NCI-H2171 treated with DMSO at 0.1 percent for 48 hours (cell line): ENCODE measurements at places on chromosomes 1 and 21.

- DNase-seq = peak; percentile 93
Measured at GRCh38 chr21:44275041-44275440, 10.6 kb upstream of the AIRE start.

- DNase-seq = peak; percentile 73
Measured at GRCh38 chr1:66446261-66447001, 87.5 kb upstream of the SGIP1 start.

DNA sequence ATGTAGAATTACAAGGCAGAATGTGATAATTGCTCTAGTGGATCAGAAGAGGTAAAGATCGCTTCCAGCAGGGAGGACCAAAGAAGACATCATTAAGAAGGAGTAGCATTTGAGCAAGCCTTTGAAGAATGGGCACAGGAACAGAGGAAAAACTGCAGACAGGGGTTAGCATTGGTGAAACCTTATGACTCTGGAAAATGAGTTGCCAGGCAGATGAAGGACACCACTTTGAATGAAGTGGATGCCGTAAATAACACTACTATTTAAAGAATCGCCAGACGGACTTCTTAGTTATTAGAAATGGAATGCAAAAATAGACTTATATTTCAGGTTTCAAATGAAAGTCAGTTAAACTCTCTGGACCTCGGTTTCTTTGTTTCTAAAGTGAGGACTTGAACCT is 727.7 kb downstream of the USP25 start:
- DNase-seq = no peak

DNA sequence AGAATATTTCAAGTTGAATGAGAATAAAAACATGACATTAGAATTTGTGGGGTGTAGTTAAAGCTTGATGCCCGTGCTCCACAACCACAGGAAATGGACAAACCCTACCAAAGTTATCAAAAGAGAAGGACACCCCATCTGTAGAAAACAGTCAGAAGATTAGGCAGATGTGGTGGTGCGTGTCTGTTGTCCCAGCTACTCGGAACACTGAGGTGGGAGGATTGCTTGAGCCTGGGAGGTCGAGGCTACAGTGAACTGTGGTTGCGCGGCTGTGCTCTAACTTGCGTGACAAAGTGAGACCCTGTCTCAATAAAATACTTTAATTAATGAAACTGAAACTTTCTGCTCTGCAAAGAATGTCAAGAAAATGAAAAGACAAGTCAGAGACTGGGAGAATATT is 1.5 kb upstream of the SPATC1L start:
- no peak for DNase-seq

GRCh38 chr1:105317976-105318375 is 1568.3 kb downstream of the AMY1C start:
- DNase-seq = no peak

DNA sequence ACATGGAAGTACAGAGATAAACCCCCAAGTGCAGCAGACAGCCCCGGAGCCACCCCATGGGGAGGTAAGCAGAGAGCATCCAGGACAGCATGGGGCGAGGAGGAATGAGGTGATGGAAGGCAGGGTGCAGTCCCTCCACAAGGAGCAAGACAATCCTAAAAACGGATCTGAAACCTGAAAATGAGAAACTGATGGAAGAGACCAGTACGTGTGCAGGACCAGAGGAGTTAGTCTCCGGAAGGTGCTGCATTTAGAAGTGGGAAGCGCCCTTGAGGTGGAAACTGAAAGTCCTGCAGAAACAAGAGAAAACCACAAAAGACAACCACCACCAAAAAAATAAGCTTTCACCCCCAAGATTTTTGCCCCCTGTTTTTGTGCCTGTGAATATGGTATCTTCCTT is 17.4 kb upstream of the DDOST start:
- no peak for DNase-seq

- no peak for DNase-seq
Measured at GRCh38 chr1:32989160-32990050, 24.8 kb upstream of the RNF19B start.

- DNase-seq = no peak
Measured at GRCh38 chr1:243818978-243819377, 31.1 kb downstream of the AKT3 start.

- peak; percentile 98 for DNase-seq
Measured at GRCh38 chr1:6275826-6276782, 15.2 kb upstream of the GPR153 start.

DNA sequence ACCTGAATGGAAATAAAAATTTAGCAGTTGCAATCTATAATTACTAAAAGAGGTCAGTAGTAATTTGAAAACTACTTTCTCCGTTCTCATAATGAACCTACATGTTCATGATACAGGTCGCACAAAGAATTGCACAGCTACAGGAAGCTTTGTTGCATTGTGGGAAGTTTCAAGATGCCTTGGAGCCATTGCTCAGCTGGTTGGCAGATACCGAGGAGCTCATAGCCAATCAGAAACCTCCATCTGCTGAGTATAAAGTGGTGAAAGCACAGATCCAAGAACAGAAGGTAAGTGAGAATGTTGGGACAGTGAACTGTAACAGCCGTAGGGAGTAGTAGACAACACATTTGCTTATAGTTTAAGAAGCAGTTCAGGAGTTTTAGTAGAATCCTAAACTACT is 68.8 kb upstream of the BMP8A start:
- no peak for DNase-seq
